NCI-H2171 (cell line): ENCODE measurements at places on chromosomes 2 and 18.
A peak's percentile ranks its signal among the peaks of the same experiment; 100 is the strongest.

DNA sequence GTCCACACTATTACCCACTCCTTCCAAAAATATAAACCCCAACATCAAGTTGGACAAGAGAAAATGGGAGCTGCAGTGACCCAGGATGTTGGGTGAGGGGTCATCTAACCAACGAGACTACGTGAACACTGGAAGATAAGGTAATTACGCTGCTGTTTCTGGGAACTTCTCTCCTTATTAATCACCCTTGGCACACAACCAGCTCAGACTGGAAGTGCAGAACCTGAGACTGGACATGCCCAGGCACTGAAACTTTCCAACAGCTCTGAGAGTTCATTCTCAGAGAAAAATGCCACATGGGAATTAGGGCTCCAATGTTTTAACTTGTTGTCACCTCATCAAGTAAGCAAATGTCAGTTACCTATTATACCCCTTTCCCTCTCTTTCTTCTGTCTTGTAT is 135.3 kb downstream of the CCDC148 start:
- no peak for DNase-seq

DNA sequence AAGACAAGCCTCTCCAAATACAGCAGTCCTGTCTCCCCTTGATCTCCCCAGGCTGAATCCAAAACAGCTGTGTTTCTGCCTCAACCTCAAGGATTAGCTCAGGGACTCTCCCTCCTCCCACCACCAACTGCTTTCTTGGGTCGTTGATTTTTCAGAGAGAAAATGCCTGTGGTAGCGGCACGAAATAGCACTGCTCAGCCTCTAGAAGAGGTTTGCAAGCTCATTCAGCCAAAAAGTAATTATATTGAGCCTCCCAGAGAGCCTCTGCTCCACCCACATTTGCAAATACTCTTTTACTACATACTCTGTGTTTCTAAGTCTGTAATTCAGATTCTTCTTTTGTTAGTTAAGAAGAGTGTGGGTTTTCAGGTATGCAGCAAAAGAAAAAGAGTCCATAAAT is 396.4 kb upstream of the TNP1 start:
- no peak for DNase-seq

DNA sequence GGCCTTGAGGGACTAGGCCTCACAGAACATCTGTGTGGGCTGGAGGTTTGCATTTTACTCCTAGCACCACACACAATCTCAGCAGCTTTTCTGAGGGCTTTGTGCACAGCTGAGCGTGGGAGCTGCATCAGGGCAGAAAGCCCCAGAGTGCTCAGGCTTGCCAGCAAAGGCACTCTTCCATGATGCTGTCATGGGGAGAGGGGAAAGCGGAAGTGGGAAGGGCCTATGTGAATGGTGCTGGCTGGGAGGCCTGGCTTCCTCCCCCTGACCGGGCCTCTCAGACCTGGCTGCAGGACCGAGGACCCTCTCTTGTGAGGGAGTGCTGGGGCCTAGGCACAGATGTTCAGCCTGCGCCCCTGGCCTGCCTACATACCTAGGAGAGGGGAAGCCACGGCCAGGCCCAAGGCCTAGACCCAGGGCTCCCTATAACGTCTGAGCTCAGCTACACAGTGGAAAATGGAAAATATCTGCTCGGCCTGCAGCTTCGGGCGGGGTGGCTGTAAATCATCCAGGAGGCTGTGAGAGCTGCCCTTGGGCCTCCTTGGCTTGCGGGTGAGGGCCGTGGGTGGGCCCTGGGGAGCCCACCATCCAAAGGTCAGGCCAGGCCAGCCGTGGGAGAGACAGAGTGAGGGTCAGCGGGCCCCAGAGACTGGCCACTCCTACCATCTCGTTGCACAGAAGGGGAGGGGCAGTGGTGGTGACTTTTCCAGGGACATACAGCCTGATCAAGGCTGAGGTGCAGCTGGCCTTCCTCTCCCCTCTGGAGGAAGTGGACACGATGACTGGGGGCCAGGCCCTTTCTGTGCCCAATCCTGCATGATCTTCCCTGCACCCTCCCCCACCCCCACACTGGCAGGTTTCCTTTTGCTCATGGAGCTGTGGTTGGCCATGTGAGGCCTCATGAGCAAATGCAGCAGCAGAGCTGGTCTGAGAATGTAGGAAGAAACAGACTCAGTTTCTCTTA is 22.8 kb downstream of the GLI2 start:
- no peak for DNase-seq

DNA sequence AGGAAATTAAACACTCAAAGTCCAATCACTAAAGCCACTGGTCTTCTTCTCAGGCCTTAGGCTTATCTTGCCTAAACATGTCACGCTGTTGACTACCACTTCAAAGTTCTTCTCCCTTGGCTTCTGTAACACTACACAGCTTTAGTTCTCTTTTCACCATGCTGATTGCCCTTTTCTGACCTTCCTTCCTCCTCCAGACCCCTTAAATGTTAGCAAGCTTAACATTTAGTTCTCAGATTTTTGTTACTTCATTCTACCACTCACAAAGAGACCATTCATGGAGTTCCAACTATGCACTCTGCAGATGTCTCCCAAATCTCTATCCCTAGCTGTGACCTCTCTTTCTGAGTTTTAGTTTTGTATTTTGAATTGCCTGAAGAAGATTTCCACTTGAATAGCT is 64.4 kb downstream of the TTC21B start:
- no peak for DNase-seq

- DNase-seq, result peak; percentile 51
Measured at GRCh38 chr2:2777213-2777612, 446.1 kb upstream of the MYT1L start.

DNA sequence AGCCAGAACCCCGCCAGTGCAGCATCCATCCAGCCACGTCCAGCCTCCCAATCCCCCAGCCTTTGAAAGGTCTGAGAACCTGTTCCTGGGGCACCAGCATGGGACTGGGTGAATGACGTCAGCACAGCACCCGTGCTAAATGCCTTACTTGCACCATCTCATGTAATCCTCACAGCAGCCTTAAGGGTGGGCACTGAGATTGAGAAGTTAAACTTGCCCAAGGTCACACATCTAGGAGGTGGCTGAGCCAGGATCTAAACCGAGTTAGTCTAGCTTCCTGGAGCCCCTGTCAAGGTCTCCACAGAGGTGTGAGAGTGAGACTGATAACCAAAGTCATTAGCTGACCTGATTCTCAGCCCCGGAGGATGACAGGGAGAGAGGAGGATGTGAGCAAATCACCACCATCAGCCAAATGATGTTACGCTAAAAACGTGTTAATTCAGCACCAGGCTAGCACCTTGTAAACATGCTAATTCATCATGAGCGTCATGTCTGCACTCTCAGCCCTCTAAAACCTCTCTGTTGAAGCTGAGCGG is 4.6 kb downstream of the CD8A start:
- no peak for DNase-seq

DNA sequence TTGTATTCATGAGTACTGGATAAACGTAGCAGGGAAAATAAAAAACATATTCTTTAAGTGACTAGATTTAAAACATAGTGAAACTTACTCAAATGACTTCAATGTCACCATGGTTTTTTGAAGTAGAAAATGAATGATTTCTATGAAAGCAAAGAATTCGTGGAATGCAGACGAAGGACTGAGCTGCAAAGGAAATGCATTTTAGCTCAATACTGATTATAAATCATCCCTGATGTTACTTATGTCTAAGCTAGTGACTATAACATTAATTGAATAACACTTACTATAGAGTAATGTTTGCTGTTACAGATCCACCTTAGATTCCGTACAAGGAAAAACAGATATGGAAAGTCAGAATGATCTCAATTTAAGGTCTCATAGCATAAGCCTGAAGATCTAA is 1257.7 kb upstream of the CDH2 start:
- DNase-seq, result no peak

DNA sequence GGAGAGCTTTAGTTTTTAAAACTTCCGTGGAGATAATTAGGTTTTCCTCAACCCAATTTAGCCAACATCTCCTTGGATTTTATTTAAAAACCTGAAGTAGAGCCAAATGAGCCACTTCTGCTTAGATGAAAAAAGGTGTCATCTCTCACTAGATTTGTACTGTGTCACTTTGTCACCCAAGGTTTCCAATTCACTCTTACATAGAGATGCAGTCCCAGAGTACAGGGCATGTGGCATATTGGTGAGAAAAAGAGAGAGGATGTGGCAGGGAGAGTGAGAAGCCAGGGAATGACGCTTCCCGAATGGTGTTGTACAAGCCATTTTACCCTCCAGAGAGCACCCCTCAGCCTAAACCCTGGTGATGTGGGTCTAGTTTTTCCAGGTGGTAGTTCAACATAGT is 44.4 kb upstream of the CTLA4 start:
- no peak for DNase-seq

DNA sequence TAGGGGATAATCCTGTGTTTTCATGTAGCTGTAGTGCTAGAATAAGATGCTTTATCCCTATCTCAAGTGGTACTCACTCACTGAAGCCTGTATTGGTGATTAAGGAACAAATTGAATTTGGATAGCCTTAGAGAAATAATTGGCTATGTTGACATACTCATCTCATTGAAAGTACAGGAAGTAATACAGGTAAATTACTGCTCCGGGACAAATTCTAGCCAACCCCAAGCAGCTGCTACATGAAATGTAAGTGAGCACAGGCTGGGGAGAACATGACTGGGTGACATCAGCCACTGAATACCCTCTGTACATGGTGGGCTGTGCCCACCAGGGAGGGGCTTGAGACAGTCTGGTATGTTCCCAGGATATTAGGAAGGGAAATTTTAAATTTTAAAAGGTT is 188.4 kb upstream of the RASGRP3 start:
- no peak for DNase-seq

DNA sequence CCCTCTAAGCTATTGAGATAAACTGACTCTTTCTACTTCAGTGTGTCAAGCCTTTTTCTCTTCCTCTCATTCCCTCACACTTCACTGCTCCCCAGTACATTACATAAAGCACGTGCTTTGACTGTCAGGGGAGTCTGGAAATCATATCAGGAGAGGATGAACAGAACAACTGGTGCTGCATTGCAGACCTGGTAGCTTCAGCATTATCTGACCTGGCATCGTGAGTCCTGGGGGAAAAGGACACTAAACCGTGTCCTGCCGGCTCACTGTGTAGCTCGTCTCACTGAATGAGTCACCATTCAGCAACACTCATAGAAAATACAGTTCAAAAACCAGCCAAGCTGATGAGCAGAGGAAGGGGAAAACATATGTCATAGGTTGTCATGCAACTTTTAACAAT is 108.5 kb upstream of the UNC80 start:
- DNase-seq, result peak; percentile 28

DNA sequence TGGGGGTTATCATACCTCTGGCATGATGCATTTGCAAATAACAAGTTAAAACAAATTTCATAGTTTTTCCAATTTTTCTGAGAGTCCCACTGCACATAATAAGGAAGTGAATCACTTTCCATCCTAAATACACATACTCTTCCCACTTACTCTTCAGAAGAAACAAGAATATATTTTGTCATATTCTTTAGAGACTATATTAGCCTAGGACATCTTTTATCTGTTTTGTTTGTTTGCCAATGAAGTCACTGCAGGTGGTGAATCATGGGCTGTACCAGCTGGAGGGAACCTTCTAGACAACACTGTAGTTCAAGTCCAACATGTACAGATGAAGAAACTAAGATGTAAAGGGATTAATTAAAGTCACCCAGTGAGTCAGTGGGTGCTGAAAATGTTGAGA is 116.8 kb downstream of the XIRP2 start:
- no peak for DNase-seq

- no peak for DNase-seq
Measured at GRCh38 chr2:104914509-104914908, 60.6 kb downstream of the POU3F3 start.

GRCh38 chr2:43221124-43221762 is 5.2 kb downstream of the ZFP36L2 start:
- peak; percentile 76 for DNase-seq

GRCh38 chr18:78402440-78402839 is 577.2 kb upstream of the SALL3 start:
- DNase-seq, result no peak

- peak; percentile 23 for DNase-seq
Measured at GRCh38 chr2:11043245-11043644, 112.0 kb upstream of the SLC66A3 start.

DNA sequence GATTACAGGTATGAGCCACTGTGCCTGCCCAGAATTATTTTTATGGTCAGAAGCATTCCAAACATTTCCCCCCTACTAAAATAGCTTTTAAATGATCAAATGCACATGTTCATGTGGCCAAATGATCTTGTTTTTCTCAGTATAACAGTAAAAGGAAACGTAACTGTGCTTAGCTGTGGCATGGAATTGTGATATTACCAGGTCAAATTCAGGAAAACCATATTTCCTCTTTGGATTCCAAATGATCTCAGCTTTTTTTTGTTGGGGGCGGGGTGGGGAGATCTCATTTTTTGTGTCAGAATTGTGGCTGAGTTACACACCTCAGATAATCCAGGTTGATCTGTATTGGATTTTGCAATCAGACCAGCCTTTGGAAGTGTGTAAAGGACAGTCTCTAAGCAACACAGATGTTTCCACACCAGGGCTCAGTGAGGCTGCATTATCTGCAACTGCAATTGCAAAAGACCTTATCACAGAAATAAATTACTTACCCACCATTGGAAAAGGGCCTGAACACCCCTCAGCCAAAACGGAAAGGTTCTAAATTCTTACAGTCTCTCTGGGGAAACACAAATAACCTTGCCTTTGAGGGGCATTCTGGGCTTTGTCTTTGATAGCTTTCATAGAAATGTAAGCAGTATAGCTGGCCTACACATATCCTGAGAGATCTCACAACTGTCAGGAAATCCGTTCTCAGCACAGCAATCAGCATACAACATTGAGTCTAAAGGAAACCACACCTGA is 8.4 kb downstream of the CASP10 start:
- no peak for DNase-seq

- DNase-seq, result no peak
Measured at GRCh38 chr18:48795696-48796095, 155.1 kb downstream of the SMAD7 start.

DNA sequence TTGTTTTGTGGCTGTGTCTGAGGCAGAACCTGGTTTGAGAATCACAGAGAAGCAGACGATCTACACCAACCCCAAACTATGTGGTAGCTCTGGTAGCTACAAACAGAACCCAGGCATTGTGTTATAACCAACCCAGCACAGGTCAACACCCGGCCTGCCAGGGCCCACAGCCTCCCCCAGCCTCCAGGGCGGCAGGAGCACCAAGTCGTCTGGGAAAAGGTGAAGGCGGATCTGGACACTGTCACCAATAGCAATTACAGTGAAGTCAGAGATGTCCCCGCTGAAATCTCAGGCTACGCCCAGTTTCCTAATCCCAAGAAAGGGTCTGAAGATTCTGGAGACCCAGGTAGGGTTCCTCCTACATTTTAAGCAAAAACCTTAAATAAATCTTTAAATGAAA is 3.6 kb downstream of the HJURP start:
- DNase-seq, result no peak
